NCI-H1436 (cell line): ENCODE measurements at places on chromosomes 13 and 19.

- no peak for DNase-seq
Measured at GRCh38 chr19:14114854-14115253, 2.7 kb downstream of the PRKACA start.

DNA sequence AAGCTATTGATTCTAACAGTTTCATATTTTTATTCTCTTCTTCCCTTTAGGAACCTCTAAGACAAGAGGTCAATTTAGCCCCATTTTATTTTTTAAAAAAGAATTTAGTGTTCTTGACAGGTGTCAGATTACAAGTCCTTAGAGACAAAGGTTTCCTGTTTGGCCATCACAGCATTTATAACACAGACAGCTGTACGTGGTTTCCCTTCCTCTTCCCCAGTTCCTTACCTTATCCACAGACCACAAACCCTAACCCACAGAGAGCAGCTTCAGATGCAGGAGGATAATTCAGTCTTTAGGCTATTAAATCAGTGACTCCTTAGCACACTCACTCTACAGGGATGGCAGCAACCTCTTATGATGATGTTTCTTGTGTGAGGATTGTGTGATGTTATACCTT lies 1210.1 kb downstream of the DIAPH3 start:
- DNase-seq: no peak

DNA sequence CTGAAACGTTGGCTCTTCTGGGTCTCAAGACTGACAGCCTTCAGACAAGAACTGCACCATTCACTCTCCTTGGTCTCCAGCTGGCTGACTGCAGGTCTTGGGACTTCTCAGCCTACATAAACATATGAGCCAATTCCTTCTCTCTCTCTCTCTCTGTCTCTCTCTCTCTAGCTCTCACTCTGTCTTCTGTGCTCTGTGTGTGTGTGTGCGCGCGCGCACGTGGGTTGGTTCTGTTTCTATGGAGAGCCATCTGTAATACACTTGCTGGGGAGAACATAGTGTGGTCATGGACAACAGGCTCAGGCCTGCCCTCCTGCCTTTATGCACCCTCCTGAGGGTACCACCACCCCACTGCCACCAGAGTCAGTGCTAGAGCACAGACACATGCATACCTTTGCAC lies 13.7 kb upstream of the SERPINE3 start:
- DNase-seq: no peak

GRCh38 chr13:37923236-37923635 lies 53.7 kb upstream of the TRPC4 start:
- no peak for DNase-seq

DNA sequence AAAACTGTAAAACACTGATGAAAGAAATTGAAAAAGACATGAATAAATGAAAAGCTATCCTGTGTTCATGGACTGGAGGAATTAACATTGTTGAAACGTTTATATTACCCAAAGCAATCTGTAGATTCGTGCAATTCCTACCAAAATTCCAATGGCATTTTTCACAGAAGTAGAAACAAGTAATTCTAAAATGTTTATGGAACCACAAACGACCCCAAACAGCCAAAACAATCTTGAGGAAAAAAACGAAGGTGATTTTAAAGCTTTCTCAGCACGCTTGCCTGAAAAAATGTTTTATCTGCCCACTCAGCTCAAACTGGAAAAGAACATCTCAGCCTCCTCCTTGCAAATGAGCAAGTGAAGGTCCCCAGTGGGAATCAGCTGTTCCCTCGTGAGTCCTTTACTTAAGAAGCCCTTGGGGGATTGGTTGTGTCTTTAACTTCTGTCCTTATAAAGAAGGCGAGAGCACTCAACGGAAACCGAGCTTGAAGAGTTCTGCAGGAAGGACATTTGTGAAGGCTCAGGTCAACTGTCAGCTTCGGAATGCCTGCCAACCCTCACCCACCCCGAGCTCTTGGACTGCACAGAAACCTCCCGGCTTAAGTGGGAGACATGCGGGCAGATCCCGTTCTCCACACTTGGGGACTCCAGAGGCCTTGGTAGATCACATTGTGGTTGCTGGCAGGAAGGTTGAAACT lies 256.0 kb upstream of the IRS2 start:
- DNase-seq: peak; percentile 4

- DNase-seq: no peak
Measured at GRCh38 chr19:56097306-56097705, 23.8 kb downstream of the ZNF787 start.

DNA sequence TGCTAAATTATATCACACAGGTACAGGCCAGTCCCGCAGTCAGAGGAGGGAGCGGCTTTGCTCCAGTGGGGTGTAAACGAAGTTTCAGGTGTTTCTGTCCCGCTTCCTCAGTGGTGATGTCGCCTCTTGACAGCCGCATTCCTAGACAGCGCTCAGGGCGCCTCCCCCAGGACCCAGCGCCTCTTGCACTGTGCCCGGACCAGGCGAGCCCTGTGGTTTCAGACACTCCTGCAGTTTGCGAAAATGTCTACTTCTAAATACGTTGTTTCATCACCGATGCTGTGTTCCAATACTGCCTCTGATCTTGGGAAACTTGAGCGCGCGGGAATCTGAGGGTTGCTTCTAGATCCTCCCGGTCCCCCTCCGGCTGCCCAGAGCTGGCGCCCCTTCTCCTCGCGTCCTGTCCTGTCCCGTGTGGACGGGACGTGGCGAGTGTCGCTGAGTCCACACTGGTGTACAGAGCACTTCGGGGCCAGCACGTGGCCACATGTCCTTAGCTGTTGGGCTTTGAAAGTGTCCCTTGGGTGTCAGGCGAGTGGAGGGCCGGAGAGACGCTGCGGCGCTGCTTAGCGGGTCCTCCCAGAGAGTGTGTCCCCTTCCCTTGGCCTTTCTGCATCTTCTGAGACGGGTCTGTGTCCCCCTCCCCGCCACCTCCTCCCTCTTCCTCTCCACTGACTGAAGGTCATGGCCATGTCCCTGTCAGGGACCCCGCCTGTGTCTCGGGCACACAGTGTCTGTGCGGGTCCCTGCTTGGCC lies 14.6 kb upstream of the RPS15 start:
- DNase-seq: no peak

DNA sequence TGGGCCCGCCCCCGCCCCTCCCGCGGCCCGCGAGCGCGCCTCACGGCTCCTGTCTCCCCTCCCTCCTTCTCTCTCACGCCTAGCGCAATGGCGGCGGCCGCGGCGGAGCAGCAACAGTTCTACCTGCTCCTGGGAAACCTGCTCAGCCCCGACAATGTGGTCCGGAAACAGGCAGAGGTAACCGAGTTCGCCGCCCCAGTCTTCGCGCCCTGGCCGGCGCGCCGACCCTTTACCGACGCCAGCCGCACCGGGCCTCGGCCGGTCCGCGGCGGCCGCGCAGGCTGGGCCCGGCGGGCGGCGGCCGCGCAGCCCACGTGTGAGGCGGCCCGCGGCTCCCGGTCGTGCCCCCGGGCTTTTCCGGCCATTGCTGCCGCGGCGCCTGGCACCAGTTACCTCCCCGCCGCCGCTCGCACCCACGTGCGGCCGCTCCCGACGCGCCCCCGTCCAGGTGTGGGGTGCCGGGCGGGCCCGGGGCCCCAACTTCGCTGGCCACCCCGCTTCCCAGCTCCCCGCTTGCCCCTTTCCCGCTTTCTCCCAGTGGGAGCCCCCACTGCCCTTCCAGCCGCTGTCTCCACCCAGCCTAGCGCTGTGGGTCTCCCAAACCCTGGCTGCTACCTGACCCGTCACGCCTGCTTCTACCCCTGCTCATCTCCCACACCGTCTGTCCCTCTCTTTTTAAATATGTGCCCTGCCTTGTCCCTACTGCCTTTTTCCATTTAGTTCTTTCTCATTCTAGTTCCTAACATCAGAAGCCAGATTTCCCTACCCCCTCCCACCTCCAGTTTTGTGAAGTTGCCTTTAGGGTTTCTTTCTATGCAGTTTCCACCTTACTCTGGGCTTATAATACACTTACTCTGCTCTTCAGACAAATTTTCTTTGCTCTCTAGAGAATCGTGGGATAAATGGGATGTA lies 23.4 kb downstream of the IPO5 start:
- DNase-seq: peak; percentile 29

GRCh38 chr13:79427883-79428282 lies 21.8 kb upstream of the RBM26 start:
- no peak for DNase-seq

GRCh38 chr13:102798581-102799425 lies at the start of the genes BIVM and POGLUT2:
TSS of gene BIVM (plus strand) at chr13:102799119. CDS start at chr13:102807268, 8,149 bp downstream.
TSS of gene POGLUT2 (minus strand) at chr13:102798976. CDS start at chr13:102798670, 306 bp downstream.
- DNase-seq: peak; percentile 80

DNA sequence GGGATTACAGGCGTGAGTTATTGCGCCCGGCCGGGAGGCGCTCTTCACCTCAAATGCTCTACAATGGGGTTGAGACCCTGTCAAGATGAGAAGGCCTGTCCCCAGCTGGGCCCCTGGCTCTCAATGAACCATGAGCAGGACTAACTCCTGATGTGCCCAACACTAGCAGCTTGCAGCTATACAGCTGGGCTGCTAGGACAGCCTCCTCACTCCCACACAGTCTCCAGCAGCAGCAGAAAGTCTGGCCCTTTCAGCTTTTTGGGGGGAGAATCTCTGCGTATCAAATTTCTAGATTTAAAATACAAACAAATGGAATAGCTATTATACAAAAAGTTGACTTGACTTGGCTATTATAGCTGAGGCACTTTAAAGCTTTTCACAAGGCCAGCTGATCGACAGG lies 30.2 kb downstream of the TMTC4 start:
- no peak for DNase-seq
